ENCODE measurements at places on chromosomes 1 and 21. TPM values are rescaled to one million over a fixed set of nuclear protein-coding genes. Genes with fewer than 3 reads are reported as not detected.

OLIG1 gene
- total RNA-seq = 0.59 TPM

LCE1F gene
- not detected for total RNA-seq

FAM43B gene
- total RNA-seq = 0.38 TPM

PLA2G4A gene
- total RNA-seq = 10.1 TPM

ATPAF1 gene
- 34.9 TPM for total RNA-seq

PRDM2 gene
- total RNA-seq = 50.6 TPM

FMOD gene
- 28.9 TPM for total RNA-seq

- no peak overlapping the region for H3K4me3 ChIP-seq
- H3K4me1 ChIP-seq = no peaks in the 10 kb centered on the region
- no peak overlapping the region for H3K27ac ChIP-seq
- no peak for DNase-seq
Observed at GRCh38 chr1:6434186-6434585, 9.6 kb downstream of the ESPN start.

DNA sequence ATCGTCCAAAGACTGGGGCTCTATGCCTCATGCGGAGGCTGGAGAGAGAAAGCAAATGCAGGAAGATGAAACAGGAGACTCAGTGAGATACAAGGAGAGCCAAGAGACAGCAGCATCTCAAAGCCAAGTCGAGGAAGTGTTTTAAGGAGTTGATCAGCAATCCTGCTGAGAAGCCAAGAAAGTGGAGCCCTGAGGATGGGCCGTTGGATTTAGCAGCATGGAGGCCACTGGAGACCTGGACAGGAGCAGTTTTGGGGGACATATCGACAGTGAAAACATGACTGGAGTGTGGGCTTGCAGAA is 107.4 kb upstream of the ZBTB40 start:
- no peaks in the 10 kb centered on the region for H3K36me3 ChIP-seq
- peaks cover 39% of the 10 kb centered on the region for H3K27me3 ChIP-seq
- peaks cover 6% of the 10 kb centered on the region for H3K4me1 ChIP-seq
- DNase-seq = no peak
- no peak overlapping the region for H3K4me3 ChIP-seq
- H3K27ac ChIP-seq = no peak overlapping the region

- no peaks in the 10 kb centered on the region for H3K27me3 ChIP-seq
- H3K36me3 ChIP-seq = peaks cover 72% of the 10 kb centered on the region
- no peak for DNase-seq
- peak overlapping the region; percentile 46 for H3K27ac ChIP-seq
- H3K4me3 ChIP-seq = no peak overlapping the region
- H3K4me1 ChIP-seq = peaks cover 39% of the 10 kb centered on the region
Observed at GRCh38 chr1:202134645-202135172, 9.8 kb downstream of the ARL8A start.

DNA sequence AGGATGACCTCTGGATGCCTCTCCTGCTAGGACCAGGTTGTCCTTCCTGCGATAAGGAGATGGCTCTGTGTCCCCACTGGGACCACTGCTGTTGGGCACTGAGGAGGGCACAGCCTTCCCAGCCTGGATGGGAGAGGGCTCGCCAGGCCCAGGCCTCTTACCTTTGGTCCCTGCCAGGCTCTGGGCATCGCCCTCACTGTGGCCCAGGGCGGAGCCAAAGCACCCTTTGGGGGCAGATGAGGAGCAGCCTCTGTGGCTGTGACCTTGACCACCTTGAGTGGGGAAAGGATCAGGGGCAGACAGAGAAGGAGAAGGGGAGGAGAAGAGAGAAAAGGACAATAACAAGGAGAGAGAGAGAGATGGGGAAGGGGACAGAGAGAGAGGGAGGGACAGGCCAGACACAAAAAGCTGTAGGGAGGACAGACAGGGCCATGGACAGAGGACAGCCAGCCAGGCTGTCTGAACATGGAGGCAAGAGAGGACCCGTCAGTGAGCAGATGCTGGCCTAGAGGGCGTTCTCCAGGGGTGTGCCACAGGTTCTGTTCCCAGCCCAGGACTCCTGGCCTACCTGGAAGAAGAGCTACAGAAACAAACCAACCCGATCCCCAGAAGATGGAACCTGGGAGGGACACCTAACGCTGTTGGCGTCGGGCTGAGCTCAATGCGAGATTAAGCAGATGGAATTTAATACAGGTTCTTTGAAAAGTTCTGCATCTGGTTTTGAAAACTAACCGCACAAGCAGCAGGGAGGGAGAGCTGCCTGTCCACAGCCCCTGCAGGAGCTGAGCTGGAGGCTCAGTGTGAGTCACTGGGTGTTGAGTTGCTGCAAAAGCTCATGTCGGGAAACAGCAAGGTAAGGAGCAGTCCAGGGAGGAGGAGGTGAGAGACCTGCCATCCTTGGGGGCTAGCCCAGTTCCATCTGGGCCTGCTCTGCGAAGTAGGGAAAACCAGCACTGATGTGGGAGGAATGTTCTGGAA is 262.1 kb downstream of the PTPRU start:
- no peaks in the 10 kb centered on the region for H3K4me1 ChIP-seq
- H3K4me3 ChIP-seq = no peak overlapping the region
- peaks cover 5% of the 10 kb centered on the region for H3K27me3 ChIP-seq
- H3K27ac ChIP-seq = no peak overlapping the region

DNA sequence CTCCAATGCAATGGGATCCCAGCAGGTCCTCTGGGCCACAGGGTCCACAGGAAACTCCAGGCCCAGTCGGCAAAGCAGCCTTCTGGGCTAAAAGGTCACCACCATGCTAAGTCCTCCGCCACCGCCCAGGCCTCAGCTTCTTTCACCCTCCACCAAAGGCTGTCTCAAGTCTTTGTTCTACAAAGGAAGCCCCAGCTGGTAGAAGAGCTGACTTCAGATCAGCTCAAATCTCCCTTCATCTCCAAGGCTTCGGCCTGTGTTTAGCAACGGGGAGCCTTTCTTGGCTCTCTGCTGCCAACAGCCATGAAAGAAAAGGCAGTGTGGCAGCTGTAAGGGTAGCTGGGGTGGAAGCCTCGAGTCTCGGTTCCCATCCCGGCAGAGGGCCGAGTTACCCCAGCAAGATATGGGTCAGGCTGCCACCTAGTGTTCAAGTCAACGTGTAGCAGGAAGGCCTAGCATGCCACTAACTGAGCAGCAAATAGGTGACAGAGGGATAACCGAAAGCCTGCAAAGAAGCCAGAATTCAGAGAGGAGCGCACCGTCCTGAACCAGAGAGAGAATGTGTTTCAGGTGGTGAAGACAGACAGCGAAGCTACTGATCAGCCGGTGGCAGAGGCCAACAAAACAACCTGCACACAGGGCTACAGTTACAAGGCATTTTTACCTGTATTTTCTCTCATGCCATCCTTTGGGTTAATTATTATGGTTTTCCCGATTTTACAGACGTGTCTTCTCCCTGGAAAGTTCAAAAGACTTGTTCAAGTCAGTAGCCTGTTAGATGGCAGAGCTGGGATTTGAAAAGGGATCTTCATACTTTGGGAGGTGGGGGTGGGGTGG is 26.8 kb upstream of the CRNN start:
- H3K4me3 ChIP-seq = no peak overlapping the region
- H3K27ac ChIP-seq = no peak overlapping the region
- DNase-seq = peak; percentile 70
- H3K36me3 ChIP-seq = no peaks in the 10 kb centered on the region
- H3K27me3 ChIP-seq = peaks cover 4% of the 10 kb centered on the region

DNA sequence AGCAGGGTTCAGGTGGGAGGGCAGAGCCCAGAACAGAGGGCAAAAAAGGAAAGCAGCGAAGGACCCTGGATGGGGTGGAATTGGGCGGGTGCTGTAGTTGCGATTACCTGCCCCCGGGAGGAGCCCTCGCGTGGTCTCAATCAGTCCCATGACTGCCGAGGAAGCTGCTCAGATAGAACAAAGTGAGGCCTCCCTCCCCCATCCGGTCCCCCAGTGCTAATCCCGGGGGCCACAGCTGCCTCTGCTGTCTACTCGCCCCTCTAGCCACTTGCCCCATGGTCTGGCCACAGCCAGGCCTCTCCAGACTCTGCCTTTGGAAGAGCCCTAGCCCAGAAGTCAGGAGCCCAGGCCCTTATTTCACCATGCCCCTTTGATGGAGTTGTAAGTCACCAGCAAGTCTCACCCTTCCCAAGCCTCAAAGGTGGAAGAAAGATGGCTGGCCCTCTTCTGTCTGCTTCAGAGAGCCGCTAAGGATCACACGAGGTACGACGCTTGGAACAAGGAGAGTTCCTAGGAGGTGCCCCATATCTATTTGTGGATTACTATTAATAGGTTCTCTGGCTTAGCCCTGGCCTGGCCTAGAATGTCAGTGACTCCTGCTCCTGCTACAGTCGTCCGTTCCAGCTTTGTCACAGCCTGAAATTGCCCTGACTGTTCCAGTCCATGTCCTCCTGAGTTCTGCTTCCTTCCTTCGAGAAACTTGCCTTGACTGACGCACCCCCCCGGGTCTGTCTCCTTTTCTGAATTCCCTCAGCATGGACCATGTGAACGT is 16.4 kb downstream of the ECHDC2 start:
- DNase-seq = no peak
- no peak overlapping the region for H3K27ac ChIP-seq
- no peaks in the 10 kb centered on the region for H3K27me3 ChIP-seq
- H3K4me3 ChIP-seq = no peak overlapping the region
- peaks cover 21% of the 10 kb centered on the region for H3K36me3 ChIP-seq
- H3K4me1 ChIP-seq = no peaks in the 10 kb centered on the region

- no peak overlapping the region for H3K27ac ChIP-seq
- H3K27me3 ChIP-seq = no peaks in the 10 kb centered on the region
- no peaks in the 10 kb centered on the region for H3K36me3 ChIP-seq
- DNase-seq = no peak
- H3K4me1 ChIP-seq = peaks cover 8% of the 10 kb centered on the region
Observed at GRCh38 chr1:25579292-25580252, 36.2 kb downstream of the LDLRAP1 start.

GRCh38 chr1:177077734-177078499 is 86.6 kb downstream of the ASTN1 start:
- H3K4me3 ChIP-seq = no peak overlapping the region
- H3K27me3 ChIP-seq = no peaks in the 10 kb centered on the region
- no peaks in the 10 kb centered on the region for H3K36me3 ChIP-seq

DNA sequence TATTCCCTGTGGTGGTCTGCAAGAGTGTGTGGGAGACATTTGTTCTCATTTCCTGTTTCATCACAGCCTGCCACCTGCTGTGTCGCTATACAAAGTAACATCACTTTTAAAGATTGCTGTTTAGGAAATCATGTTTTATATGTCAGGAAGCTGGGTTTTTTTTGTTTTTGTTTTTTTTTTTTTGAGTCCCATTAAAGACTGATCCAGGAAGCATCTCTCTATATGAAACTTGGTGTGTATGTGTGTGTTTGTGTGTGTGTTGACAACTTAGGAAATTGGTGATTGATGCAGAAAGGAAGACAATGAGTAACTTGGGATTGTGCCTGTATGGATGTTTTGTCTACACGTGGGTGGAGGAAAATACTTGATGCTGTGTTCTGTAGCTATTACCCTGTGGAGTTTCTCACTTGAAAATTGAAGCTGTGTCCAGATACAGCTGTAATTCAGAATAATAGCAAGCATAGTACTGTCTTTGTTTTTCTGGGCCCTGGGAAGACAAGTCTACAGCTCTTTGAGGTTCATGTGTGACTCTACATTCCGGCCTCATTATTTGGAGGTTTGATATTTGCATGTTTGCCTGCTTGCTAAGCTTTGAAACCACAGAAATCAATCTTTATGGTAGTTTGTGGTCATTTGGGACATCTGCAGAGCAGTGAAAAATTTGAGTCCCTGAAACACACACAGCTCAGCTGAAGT is 47.9 kb downstream of the LAMC1 start:
- H3K4me1 ChIP-seq = peaks cover 55% of the 10 kb centered on the region
- no peak for DNase-seq
- no peak overlapping the region for H3K27ac ChIP-seq
- no peaks in the 10 kb centered on the region for H3K27me3 ChIP-seq
- H3K36me3 ChIP-seq = no peaks in the 10 kb centered on the region
- H3K4me3 ChIP-seq = no peak overlapping the region

DNA sequence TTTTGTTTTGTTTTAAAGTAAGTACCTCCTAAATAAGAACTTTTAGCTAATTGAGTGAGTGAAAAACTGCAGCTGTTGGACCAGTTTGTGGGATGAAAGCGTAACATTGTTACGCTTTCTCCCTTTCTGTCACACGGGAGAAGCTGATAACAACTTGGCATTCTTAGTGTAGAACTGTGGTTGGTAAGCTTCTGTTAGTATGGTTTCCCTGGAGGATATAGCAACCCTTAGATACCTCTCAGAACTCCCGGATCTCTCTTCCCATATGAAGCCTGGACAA is 98.2 kb downstream of the CACHD1 start:
- H3K4me1 ChIP-seq = peaks cover 28% of the 10 kb centered on the region
- H3K27me3 ChIP-seq = no peaks in the 10 kb centered on the region
- no peak for DNase-seq

Data from lower lobe of right lung (tissue), 2 donors.